HFFc6 (cell line): ENCODE measurements at places on chromosomes 1 and 21. TPM values are rescaled to one million over a fixed set of nuclear protein-coding genes. Genes with fewer than 3 reads are reported as not detected.

Gene KIRREL1
- 117 to 121 TPM (median 119 TPM) in 3 replicates for total RNA-seq

Gene LCE1A
- not detected in 3 replicates for total RNA-seq

Gene GPATCH3
- total RNA-seq = 8.9 and 12.0 TPM in 2 replicates

Gene GBP4
- total RNA-seq = 0.26 and 0.29 TPM in 2 replicates

Gene DNALI1
- 1.6 to 2.3 TPM (median 1.9 TPM) in 3 replicates for total RNA-seq

Gene HPDL
- total RNA-seq = 0.42 to 0.61 TPM (median 0.46 TPM) in 3 replicates

Gene RAP1GAP
- not detected in 3 replicates for total RNA-seq

Gene PDC
- total RNA-seq = not detected in 3 replicates

Gene HRNR
- not detected in 3 replicates for total RNA-seq

Gene FCN3
- not detected in 3 replicates for total RNA-seq

Gene KCNE1
- 0.51 to 0.81 TPM (median 0.75 TPM) in 3 replicates for total RNA-seq

Gene RYR2
- total RNA-seq = 0.18 to 0.19 TPM in 2 of 3 replicates, not detected in the other

Gene HPCAL4
- not detected in 3 replicates for total RNA-seq

Gene C1orf116
- total RNA-seq = 0.02 to 0.07 TPM (median 0.06 TPM) in 3 replicates

Gene RHEX
- total RNA-seq = not detected in 3 replicates

Gene CRNN
- total RNA-seq = not detected in 3 replicates

Gene NR5A2
- total RNA-seq = 0.12 to 1.1 TPM in 2 of 3 replicates, not detected in the other

Gene CBR3
- total RNA-seq = 17.9 to 23.9 TPM (median 18.0 TPM) in 3 replicates

Gene AGMAT
- total RNA-seq = not detected in 3 replicates

Gene PFKFB2
- total RNA-seq = 1.8 to 7.0 TPM (median 4.5 TPM) in 3 replicates

Gene C8B
- total RNA-seq = not detected in 2 replicates

Gene OR2G6
- total RNA-seq = not detected in 3 replicates

Gene VASH2
- 0.10 TPM in 1 of 3 replicates, not detected in the others for total RNA-seq

Gene NAV1
- 72.9 and 77.3 TPM in 2 replicates for total RNA-seq

Gene YIPF1
- 24.3 to 25.6 TPM (median 25.0 TPM) in 3 replicates for total RNA-seq

Gene PRR9
- not detected in 2 replicates for total RNA-seq

Gene LHX8
- not detected in 3 replicates for total RNA-seq

Gene USH2A
- total RNA-seq = 0.03 TPM in 3 replicates

Gene GCSAML
- total RNA-seq = not detected in 3 replicates

Gene NES
- total RNA-seq = 120 and 121 TPM in 2 replicates

Gene CSDE1
- total RNA-seq = 499 to 530 TPM (median 527 TPM) in 3 replicates

Gene HSPB7
- 14.8 to 33.7 TPM (median 16.7 TPM) in 3 replicates for total RNA-seq

Gene IFNLR1
- not detected in 3 replicates for total RNA-seq

Gene KCNJ9
- total RNA-seq = not detected in 3 replicates

Gene LCE1B
- not detected in 3 replicates for total RNA-seq

Gene MANEAL
- 9.6 to 10.2 TPM (median 9.8 TPM) in 3 replicates for total RNA-seq

Gene C1QB
- total RNA-seq = not detected in 3 replicates

Gene LRRIQ3
- 0.79 to 1.7 TPM (median 1.0 TPM) in 3 replicates for total RNA-seq

Gene TMEM82
- not detected in 3 replicates for total RNA-seq

Gene CYP4A11
- not detected in 2 replicates for total RNA-seq

Gene CELF3
- not detected in 3 replicates for total RNA-seq

Gene CREB3L4
- total RNA-seq = 3.6 to 4.8 TPM (median 4.8 TPM) in 3 replicates

Gene ZNF362
- total RNA-seq = 15.4 to 18.2 TPM (median 16.6 TPM) in 3 replicates

Gene CD84
- not detected in 2 replicates for total RNA-seq

Gene CFAP141
- not detected in 3 replicates for total RNA-seq

Gene AMY1A
- not detected in 3 replicates for total RNA-seq

Gene PPT1
- 68.8 to 80.8 TPM (median 72.4 TPM) in 3 replicates for total RNA-seq

Gene FLG2
- not detected in 3 replicates for total RNA-seq

Gene ELAVL4
- total RNA-seq = not detected in 3 replicates

Gene SPATA17
- 0.27 to 0.68 TPM (median 0.43 TPM) in 3 replicates for total RNA-seq

Gene VHLL
- not detected in 3 replicates for total RNA-seq

Gene NR1I3
- total RNA-seq = not detected in 3 replicates

Gene ARHGEF19
- total RNA-seq = 4.8 to 9.0 TPM (median 6.0 TPM) in 3 replicates

Gene CD1D
- total RNA-seq = not detected in 3 replicates
